Activated T-cell treated with anti-CD3 and anti-CD28 coated beads, Interleukin-2, amount 50 U/mL, for 1 hour (primary cell): ENCODE measurements at places on chromosomes 7 and 10.

DNA sequence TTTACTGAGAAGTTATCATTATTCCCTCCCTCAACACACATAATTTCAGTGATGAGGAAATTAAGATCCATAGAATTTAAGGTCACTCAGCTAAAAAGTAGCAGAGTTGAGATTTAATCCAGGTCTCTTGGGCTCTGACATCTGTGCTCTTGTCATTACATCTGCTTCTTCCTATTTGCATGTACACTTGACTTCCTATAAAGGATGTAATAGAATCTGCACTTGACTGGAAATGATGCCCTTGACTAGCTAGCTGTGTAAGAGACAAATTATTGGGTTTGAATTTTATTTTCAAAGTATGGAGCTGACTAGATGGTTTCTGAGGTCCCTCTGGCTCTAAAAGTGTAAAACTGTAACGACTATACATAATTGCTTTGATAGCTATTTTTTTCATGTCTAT is 59.5 kb downstream of the AGK start:
- DNase-seq = no peak

DNA sequence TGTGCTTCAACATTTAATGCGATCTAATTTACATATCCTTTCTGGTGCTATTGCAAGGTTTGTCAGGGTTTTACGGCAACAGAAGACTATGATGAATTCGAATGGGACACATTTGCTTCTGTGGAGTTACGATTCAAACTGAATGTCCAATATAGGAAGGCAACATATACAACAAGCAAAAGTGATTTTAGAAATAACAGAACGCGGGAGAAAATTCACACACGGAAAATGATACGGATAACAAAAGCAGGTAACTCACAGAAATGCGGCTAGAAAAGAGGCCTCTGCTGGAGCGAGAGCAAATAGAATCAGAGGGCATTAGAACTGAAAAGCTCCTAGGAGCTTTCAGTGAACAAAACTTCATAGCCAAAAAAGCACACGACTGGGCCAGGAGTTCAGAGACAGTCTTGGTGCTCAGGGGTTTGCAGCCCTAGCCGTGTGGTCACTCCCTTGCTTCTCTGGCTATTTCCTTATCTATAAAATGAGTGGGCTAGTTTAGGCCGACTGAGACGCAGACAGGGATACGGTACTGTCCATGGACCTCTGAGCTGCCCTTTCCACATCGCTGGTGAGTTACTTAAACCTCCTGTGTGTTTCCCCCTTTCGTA is 557 bp upstream of the TAX1BP1 start:
- DNase-seq = no peak

DNA sequence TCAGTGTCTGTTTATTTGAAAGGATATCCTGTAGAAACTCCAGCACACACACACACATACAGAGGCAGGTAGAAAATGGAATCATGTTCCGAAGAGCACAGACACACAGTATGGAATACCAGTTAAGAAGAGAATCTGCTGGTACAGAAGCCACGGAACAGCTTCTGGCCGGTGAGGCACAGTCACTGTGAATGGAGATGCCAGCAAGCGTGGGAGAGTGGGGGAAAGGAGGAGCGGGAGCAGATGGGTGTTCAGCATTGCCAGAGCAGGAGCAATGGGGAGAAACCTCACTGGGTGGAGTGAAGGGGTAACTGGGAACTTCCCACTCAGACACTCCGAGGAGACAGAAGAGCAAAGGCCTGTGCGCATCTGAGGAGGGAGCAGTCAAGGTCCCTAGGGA is 9.5 kb upstream of the IMPDH1 start:
- no peak for DNase-seq

DNA sequence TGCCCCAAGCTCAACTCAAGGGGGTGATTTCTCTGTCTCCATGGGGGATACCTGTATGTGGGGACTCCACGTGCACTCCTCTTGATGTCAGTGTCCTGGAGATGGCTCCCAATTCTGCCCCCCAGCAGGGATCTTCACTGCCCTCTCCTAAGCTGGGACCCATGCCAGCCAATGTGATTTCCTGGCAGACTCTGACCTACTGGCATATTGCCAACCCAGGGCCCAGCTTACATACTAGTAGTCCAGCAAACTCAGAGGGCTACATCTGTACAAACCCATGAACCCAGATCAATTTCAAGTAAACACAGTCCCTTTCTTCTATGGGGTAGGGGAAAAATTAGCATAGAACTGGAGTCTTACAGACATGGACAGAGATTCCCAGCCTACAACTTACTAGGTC is 26.2 kb upstream of the BMPR1A start:
- no peak for DNase-seq

DNA sequence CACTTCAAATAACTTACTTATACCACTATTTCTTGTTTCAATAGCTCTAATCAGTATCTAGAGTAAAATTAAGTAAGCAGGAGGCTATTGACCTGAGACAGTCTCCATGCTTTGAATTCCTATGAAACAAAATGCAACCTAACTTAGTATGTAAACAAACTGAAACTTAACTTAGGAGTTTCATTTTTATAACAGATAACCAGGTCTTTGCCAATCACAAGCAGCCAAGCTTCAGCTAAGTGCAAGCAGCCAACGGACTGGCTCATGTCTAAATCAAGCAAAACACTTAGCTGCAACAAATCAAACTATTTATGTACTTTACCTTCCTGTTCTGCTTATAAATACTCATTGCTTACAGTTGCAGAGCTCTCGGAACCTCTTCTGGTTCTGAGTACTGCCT is 4.4 kb upstream of the GSTK1 start:
- DNase-seq = no peak

DNA sequence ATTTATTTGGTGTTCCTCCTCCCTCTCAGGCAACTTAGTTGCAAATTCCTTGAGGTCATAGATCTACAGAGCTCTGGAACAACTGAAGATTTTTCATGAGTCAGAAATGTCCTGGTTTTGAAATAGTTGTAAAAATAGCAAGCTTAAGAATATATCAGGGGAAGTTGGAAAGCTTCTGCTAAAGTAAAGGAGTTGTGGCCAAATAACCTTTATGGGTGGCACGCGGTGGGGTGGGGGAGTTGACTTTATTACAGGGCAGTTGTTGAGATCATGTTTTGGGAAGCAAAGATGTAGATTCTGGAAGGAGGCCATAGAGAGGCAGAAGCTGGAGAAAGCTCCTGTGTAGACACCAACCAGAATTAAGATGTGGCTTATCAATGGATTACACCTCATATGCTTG is 326.0 kb upstream of the MTPN start:
- DNase-seq = no peak

- no peak for DNase-seq
These were observed 35.8 kb upstream of the EIF4H start for GRCh38 chr7:74138334-74138867.

DNA sequence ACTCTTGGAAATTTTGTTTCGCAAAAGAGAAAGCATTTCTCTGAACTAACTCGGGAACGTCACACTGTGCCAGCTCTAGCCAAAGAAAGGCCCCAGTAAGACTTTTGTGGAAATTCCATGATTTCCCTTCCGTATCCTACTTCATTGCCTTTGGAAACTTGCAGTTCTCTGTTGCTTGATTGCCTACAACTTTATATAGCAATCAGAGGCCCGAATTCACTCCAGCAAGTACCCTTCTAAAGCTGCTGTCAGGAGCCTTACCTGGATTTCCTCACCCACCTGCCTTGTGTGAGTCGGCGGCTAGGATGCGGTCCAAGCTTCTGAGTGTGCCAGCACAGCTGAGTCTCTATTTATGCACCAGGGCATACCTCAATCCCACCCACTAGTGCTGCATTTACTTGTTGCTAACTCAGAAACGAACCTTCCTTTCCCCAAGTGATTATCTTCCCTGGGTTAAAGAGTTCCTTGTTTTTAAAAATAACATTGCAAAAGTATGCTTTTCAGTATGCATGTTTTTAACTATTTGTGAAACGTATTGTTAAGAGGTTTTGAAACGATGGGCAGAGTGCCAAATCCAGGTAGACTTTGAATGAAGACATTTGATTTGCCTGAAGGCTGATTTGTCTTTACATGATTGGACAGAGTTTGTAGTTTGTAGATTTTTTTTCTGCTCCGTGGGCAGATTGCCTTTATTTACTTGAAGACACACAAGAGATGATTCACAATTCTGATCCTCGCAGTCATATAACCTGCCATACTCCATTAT is at the start of gene AGR2:
TSS of gene AGR2 (minus strand) at position 326 of the 766 bp plus-strand sequence. CDS start 3,203 bp downstream, outside the sequence.
- DNase-seq = no peak

- DNase-seq = no peak
These were observed 43.0 kb downstream of the PLCE1 start for GRCh38 chr10:94036766-94037033.

DNA sequence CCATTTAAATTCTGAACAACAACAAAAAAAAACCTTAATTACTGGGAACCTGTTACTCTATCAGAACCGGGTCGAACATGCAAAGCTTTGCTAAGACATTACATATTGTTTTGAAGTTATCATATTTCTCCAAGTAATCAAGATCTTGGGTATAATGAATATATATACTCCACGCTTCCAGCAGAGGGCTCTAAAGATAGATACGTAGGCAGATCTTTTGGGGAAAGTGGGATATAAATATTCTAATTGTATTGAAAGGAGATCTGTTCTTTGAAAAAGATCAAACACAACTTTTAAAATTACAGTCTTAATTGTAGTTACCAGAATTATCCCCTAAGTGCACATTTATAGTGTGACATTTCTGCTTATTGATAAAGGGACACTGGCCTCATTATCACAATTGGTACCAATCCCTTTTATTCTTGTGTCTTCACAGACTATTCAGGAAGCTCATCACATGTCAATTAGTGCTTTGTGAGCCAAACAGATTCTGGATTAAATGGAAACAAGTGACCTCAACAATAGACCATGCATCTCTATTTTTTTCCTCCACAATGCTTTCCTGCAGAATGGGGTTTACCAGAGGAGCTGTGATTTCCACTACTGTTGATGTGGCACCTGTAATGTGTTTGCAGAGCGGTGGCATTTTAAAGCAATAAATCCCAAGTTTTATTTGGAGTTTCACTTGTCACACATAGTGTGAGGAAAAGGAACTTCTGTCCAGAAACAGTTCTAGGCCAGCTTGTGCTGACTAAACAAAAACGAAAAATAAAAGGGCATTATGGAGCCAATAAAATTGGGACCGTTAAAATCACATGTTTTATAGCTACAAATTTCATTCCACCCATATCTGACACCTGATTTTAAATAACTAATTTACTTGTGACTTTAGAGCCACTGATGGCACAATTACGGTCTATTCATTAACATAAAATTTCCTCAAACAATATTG is 122.4 kb downstream of the CTTNBP2 start:
- no peak for DNase-seq

- DNase-seq = no peak
These were observed 43.9 kb upstream of the OPALIN start for GRCh38 chr10:96402417-96403305.

DNA sequence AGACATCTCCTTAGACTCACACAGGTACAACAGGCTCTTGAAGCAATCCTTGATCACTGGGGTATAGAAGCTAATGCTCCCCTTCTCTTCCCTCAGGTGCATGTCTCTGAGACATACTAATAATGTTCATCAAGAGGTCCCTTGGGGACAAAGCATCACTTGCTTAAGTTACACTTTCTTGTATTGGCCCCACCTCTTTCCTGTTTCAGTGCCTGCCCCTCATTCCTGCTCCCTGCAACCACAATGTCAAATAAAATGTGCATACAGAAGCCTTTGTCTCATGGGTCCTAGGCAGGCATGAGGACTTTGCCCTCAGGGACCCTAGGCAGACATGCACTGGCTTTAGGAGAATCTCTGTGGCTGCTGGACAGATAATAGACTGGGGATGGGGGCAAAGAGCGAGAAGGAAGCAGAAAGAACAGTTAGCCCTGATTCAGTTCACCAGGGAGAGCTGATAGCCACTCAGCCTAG is 175.0 kb upstream of the NPY start:
- no peak for DNase-seq

DNA sequence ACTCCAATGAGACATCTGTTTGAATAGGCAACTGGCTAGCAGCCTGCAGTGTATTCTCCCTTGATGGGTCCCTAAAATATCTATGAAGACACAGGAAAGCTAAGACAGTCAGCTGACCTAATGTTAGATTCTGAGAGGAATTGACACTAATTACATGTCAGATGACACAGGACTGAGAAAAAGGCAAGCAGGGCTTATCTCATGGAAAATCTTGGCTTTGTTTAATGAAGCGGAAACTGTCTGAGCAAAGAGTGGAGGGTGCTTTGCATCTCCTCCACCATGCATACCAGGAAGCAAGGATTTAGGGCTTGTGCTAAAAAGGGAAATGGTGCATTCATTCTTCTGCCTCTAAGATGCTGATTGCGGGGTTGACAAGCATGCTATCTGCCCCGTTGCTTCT is 135.5 kb upstream of the GLI3 start:
- DNase-seq = no peak

- DNase-seq = peak; percentile 20
These were observed 687 bp downstream of the HELLS start for GRCh38 chr10:94546049-94546900.

DNA sequence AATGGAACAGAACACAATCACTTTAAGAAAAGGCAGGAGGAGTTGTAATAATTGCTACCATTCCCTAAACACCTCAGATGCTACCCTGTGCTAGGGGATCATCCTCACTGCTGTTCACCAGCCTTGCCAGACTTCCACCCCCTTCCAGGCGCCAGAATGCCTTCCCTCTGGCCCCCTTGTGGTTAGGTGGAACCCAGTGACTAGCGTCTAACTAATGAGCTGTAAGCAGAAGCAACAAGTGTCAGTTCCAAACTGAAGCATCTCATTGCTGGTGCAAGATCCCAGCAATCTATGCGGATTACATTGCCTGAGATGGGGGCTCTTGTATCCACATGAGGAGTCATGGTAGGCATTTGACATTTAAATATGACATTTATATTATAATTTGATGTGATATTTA is 86.6 kb downstream of the FRMD4A start:
- no peak for DNase-seq

GRCh38 chr7:42314696-42315095 is 77.7 kb upstream of the GLI3 start:
- DNase-seq = no peak

GRCh38 chr7:140698477-140698876 is 2.0 kb downstream of the NDUFB2 start:
- DNase-seq = no peak

DNA sequence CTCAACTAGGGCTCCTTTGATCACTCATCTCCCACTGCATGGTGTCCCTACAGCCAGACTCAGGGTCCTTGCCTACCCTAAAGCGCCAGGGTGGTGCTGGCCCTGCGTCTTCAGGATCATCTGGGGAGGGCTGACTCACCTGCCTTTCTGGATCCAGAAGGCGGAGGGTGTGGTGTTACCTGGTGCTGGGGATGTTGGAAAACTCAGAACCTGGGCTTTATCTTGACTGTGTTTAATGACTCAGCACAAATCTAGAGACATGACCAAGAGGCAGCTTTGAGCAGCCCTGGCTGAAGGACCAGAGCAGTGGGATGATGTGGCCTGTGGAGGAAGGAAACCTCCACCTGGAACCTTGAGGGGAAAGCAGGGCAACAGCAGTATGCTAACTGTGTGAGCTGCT is 96.5 kb downstream of the GRK5 start:
- no peak for DNase-seq

- DNase-seq = no peak
These were observed 75.4 kb downstream of the PROSER2 start for GRCh38 chr10:11898372-11899066.
